Neuronal stem cell (in vitro differentiated cells): ENCODE measurements at places on chromosomes 2 and 18.

DNA sequence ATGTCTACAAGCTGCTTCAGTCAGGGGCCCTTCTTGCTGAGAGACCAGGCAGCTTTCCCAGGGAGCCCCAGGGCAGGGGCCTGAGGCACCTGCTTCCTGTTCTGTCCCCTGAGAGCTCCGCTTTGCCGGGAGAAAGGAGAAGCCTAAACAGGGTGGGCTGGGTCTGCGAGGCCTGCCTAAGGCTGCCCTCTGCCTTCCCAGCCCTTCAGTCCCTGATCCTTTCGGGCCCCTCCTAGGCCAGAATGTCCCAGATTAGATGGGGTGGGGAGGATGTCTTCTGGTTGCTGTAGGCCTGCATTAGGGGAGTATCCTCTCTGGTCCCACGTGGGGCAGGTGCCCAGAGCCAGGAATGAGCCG, 72.4 kb downstream of the TGOLN2 start:
- no peak for DNase-seq

- no peak for DNase-seq
Measured at GRCh38 chr2:55771612-55772011, 78.0 kb upstream of the PNPT1 start.

- DNase-seq, result no peak
Measured at GRCh38 chr2:70918016-70918415, 17.7 kb upstream of the ATP6V1B1 start.

DNA sequence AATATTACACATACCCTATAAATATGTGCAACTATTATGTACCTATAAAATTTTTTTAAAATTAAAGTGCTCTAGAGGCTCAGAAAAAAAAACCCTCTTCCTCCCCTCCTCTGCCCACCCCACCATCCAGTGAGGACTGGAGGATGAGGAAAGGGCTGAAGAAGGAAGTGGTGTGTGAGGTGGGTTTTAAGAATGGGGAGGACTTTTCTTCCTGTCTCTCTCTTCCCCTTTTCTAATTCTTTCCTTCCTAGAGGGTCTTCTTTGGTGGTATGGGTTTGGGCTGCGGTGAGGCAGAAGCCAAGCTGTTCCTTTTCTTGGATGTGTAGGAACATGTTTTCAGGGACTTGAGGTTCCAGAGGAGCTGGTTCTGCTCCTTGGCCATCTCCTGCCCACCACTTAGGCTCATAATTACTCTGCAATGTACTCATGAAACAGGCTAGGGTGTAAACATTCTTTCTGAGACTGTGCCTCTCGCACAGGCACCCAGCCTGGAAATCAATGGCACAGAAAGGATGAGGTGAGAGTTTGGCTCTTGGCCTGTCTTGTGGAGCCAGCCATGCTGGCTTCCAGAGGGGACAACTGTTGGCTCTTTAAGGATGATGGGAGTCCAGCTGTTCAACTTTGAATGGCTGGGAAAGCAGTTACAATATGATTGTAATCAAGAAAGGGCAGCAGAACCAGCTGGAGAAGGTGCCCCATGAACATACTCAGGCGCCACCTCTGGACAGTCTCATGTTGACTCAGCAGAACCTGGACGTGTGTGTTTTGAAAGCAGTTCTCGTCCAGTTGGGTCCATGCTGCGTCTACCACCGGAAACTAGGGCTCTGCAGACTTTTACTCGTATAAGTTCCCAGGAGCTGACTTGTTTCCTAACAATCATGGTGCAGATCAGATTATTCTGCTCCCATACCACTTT, 38.3 kb downstream of the IL1RL2 start:
- no peak for DNase-seq

DNA sequence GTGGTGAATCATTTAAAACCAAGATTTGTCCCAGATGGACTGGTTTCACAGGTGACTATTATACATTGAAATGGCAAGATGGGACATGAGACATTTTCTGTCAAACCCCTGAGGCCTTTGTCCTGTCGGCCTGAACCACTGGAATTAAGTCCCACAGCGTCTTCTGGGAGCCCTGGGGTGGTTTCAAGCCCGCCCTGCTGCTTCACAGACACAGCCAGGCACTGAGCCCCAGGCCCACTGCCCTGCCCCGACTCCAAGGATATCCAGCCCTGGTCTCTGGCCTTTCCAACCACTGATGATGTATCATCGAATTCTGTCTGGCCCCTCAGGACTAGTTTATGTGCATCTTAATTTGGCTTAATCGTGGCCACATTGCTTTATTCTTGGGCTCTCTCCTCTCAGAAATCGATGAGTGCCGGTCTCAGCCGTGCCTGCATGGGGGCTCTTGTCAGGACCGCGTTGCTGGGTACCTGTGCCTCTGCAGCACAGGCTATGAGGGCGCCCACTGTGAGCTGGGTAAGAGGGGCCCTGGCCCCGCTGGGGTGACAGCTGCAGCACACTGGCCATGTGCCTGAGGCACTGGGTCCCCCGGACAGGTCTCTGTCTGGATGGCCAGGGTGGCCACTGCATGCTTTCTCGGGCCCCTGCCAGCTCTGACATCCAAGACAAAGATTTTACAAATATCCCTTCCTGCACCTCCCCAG, 39.5 kb downstream of the MTERF4 start:
- DNase-seq, result no peak

GRCh38 chr2:186927867-186928191, 78.9 kb upstream of the ZSWIM2 start:
- no peak for DNase-seq

DNA sequence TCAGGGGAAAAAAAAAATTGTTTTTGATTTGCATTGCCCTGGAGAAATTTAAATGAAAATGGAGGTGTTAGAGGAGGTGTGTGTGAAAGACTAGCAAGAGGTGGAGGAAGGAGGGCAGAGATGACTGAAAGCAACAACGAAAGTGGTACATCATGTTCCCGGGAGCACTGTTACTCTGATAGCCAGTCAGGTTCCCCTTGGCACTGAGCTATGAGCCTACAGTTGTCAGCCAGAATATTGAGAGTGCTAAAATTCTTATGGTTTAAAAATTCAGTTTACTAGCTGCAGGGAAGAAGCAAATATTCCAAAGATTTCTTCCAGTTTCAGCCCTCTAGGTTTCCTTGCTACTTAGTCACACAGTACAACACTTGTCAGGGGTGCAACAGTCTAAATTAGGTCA, 366.7 kb upstream of the DLGAP1 start:
- DNase-seq, result no peak

DNA sequence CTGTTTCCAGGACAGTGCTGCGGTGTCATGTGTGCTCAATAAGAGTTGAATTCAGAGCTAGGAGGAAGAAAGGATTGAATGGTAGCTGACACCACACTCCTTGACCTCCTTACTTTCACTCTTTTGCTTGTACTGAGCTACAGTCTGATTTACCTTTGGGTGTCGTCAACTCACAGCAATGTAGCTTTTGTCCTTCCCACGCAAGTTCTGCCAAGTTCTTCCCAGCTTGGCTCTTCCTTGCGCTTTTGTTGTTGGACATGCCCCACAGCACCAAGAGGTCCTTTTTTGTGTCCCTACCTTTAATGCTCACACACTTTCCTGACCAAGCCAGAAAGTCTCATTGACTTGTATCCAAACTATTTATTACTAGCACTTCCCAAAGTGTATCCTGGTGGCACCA, 38.3 kb upstream of the ITGB6 start:
- no peak for DNase-seq

- DNase-seq, result no peak
Measured at GRCh38 chr2:207546822-207547221, 17.1 kb downstream of the CREB1 start.

GRCh38 chr2:71070294-71071093, 2.0 kb downstream of the NAGK start:
- DNase-seq, result no peak

DNA sequence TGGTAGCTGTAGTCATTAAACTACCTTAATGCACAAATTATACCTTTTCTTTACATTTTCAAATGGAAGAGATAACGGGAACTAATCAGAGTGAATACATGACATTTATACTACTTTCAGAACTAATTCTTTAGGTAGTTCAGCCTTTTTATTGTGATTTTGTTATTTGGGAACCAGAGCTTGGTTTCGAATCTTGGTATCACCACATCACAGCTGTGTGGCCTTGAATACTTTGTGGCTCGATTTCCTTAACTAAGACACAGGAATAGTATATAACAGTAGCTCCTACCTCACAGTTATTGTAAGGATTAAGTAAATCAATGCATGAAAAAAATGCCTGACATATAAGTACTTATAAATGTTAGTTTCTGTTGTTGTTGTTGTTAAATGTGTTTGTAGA, 240.0 kb downstream of the WDR7 start:
- DNase-seq, result no peak

DNA sequence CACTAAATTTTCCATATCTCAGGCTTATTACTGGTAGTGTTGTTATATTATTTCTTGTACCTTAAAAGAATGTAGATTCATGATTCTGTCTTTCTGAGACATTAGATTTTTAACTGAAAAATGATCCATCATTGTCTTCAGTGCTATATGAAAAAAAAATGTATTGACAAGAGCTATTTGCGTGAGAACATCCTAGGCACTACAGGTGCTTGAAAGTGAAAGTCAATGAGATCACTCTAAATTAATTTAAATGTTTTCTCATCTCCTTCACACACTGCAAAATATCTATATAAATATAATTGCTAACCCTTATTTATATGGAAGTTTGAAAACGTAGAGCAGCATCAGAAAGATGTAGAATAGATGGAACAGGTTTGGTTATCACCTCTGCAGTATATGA, 684.6 kb downstream of the TRIB2 start:
- DNase-seq, result no peak

DNA sequence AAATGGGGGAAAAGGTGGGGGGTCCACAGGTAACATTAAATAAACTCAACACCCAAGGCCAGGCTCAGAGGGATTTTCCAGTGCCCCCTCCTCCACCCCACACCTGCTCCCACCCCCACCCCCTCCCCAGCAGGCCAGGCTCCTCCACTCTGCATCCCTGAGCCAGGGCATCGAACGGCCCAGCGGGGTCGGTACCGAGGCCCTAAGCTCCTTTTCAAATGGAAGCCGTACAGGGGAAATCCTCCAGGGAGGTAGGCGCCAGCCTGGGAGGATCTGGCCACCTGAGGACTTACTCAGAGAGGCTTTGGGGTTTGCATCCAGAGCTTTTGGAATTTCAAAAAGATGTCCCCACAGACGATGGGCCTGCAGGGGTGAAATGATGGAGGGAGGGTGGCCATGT, 46.5 kb downstream of the ZFP36L2 start:
- DNase-seq, result no peak

DNA sequence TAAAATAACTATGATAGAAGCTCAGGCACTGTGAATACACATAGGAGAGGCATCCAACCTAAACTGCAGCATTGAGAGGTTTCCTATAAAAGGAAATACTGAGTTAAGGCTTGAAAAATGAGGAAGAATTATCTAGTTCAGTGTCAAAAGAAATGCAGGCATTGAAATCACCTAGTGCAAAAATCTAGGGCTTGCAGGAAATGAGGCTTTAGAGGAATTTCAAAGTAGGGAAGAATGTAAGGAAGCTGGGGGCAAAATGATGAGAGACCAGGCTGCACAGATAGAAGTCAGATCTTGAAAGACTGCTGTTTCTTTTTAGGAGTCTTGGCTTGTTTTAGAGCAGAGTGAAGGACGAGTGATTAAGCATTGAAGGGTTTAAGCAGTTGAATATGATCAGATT, 28.1 kb upstream of the SCYGR2 start:
- no peak for DNase-seq

DNA sequence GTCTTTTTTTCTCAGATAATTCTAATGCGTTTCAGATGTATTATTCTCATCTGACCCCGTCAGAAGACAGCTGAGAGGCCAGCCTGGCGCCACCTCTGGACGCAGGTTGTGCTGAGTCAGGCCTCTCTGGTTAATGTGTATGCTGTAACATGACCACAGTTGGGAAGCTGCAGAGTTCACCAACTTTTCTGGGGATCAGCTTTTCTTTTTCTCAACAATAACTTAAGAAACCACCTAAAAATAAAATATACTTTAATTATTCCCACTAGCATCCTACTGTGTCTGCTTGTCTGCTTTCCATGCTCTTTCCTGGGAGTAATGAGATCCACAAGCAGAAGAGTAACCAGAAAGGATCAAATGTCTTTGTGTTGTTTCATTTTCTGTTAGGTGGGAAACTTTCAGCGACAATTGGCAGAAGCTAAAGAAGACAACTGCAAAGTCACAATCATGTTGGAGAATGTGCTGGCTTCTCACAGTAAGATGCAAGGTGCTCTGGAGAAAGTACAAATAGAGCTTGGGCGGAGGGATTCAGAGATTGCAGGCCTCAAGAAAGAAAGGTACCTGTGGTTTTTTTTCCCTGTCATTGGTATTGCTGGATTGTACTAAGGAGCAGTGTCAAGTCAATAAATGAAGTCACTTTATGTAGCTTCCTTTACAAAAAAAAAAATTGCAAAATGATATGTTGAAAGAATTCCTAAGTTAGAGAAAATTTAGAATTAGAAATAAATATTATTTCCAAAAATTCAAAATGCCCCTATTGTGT, 79.8 kb downstream of the CCDC150 start:
- peak; percentile 15 for DNase-seq

DNA sequence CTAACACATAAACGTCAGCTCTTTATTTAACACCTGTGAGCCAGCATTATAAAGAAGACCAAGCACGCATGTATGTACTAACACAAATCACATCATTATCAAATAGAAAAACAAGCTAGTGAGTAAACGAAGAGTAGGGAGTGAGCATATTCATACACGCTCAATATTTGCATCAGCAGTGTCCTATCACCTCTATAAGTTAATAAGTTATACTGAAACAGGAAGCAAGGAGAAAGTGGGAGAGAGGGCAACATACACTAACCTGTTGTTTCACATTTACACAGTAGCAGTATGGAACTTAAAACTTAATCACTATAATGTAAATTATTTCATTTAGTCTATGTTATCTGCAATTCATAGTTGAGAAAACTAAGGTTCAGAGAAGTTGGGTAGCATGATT, 321.5 kb upstream of the TANK start:
- DNase-seq, result no peak

DNA sequence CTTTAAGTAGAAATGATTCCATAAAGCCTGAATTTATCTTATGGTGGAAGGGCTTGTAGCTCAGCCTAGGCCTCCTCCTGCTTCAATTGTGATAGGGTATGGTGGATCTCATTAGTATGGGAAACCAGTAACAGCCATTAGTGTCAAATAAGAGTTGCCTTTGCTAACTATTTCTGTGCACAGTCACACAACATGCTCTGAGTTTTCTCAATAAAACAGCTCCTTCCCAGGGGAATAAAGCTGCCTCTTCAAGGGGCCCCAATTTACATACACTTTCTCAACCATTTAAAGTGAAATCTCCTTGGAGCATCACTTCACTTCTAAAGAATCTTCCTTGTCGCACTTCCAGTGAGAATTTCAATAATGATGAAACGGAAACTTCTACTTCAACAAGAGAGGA, 53.4 kb downstream of the KLF7 start:
- DNase-seq, result no peak

DNA sequence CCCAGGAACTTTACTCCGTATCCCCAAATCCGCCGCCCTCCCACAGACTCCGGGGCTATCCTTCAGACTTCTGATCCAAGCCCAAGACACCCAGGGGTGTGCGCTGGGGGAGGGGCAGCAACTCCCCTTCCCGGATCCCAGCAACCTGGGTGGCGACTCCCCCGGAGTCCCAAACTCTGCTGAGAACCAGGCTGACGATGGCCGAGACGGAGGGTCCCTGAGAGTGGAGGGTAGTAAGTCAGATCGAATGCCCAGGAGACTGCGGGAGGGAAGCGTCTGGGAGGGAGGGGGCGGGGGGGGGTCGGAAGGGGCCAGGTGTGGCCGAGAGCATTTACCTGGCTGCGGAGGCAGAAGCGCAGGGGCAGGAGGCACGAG, 7.0 kb upstream of the TNS1 start:
- DNase-seq, result no peak
